ENCODE measurements at places on chromosomes 6 and 20.

- DNase-seq: no peak
These were observed 244.2 kb upstream of the POU3F2 start for GRCh38 chr6:98590136-98590681.

DNA sequence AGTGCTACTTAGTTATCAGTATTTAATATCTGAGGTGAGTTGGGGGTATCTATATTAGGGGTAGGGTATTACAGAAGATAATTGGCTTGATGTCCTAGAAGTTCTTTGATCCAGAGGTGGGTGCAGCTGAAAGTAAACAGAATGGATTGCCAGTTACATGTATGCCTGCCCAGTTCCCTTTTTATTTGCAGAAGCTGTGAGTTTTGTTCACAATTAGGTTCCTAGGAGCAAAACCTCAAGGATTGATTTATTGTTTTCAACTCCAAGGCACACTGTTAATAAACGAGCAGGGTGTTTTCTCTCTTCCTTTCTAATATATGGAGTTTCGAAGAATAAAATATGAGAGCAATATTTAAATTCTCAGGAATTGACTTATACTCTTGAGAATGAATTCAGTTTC lies 129.0 kb downstream of the SULF2 start:
- no peak for DNase-seq

DNA sequence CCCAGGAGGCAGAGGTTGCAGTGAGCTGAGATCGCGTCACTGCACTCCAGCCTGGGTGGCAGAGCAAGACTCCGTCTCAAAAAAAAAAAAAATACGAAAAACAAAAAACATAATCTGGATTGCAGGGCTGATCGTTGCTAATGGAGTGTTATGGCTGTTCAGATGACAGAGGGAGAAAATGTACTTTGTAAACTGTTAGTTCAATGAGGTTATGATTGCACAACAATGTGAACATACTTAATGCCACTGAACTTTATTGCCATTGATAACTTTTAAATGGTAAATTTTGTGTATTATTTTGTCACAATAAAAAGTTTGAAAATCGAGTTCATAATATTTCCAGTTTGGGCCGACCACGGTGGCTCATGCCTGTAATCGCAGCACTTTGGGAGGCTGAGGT lies 10.5 kb downstream of the C20orf173 start:
- DNase-seq: no peak

GRCh38 chr6:168681748-168682147 lies 240.8 kb downstream of the SMOC2 start:
- no peak for DNase-seq

- DNase-seq: no peak
These were observed 15.6 kb downstream of the TGM6 start for GRCh38 chr20:2396241-2396814.

DNA sequence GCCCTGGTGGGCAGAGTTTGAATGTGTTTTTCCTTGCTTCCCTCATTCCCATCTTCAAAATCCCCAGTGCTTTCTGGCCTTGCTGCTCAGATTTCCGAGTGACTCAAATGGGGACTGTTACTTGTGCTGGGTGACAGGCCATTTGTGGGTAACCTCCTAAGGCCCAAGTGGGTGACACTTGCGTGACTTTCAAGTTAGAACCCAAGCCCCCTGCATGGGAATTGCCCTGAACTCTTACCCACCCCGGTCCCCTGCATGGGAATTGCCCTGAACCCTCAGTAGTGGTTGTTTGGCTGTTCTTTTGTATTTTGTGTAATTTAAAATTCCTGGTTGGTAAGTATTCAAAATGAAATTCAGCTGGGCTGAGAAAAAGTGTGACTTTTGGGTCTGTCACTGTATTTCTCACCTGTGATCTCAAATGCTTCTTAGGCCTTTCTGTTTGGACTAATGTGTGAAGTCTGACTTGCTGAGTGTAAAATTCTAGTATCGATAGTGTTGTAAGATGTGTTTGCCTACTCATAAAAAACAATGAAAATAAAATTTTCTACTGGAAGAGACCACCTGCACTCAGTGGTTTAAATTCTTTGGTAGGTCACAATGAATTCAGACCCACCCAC lies 12.4 kb upstream of the RBM38 start:
- DNase-seq: no peak

DNA sequence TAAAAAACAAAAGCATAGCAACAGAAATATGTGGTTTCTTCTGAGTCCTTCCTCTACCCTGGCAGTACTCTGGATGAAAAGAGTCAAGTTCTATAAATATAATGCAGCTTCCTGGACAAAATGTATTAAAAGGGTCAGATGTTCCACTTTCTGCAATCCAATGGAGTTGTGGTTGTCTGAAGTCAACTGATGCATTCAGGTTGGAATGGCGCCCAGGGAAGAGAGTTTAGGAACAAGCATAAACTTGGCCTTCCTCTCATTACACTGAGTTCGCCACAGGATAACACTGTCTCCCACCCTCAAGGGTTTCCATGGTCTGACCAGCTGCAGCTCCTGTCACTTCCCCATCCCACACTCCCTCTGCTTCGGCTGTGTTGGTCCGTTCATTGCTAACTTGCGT lies 66.4 kb downstream of the PLEKHG1 start:
- no peak for DNase-seq

DNA sequence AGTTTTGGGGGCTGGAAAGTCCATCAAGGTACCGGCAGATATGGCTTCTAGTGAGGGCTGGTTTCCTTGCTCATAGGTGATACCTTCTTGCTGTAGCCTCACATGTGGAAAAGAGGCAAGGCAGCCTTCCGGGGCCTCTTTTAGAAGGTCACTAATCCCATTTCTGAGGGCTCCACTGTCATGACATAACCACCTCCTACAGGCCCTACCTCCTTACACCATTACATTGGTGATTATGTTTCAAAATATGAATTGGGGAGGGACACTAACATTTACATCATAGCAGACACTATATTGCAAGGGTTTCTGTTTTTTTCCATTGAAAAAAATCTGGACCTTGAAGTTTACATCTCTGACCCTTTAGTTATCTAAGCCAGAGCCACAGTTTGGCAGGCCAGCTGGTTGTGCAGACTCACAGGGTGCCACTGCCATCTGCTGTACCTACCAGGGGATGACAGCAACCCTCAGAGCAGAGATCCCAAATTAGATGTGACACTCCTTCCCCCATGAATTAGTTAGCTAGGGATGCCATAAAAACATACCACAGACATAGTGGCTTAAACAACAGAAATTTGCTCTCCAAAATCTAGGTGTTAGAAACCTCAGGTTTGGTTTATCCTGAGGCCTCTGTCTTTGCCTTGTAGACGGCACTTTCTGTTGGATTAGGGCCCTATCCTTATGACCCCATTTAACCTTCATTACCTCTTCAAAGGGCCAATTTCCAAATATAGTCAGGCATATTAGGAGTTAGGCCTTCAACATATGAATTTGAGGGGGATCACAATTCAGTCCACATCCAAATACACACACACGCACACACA lies 166.4 kb upstream of the RNF217 start:
- no peak for DNase-seq

GRCh38 chr6:35084511-35085203 lies 56.5 kb downstream of the TCP11 start:
- DNase-seq: no peak

DNA sequence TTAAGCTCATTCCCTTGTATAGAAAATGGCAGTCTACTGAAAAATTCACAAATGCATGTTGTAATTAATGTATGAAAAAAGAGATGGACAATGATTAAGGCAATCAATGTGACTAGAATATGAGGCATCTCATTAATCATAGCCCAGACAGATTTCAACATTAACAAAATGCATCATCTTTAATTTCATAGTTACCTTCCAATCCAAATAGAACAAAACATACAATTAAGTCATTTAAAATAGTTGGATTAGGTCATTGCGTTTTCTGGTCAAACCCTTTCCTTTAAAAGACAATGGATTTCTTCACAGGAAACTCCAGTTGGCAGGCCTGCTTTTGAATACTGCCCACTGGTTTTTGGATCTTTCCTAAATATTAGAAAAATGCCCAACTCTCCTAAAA lies 203.9 kb downstream of the HAO1 start:
- DNase-seq: peak; percentile 4

- DNase-seq: no peak
These were observed 637 bp downstream of the TRPC4AP start for GRCh38 chr20:35091816-35092523.

DNA sequence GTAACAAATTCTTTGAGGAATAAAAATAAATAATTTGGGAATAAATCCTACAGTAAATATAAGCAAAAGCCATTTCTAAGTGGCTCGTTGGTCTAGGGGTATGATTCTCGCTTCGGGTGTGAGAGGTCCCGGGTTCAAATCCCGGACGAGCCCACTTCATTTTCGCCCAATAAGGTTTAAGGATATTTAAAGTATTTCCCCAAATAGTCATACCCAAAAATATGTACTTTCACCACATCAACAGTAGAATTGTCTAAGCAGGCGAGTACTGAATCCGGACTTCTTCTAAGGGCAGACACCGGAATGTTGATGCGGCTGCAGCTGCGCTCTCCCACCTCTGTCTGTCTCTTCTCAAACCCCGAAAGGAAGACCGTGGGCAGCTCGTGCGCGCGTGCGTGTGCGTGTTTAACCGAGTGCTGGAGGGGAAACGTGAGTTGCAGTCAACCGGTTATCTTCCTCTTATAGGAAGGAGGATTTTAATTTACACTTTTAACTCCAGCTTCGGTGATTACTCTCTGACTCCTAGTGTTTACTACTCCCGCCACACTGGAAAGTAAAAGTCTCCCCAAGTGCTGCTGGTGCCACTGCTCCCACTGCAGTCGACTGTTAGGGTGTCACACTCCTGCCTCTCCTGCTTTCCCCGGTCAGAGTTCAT lies 155.7 kb upstream of the PRSS16 start:
- DNase-seq: no peak

- DNase-seq: no peak
These were observed 2.4 kb upstream of the GPX5 start for GRCh38 chr6:28523241-28523622.

GRCh38 chr6:14009431-14009830 lies 84.7 kb downstream of the RNF182 start:
- DNase-seq: no peak

DNA sequence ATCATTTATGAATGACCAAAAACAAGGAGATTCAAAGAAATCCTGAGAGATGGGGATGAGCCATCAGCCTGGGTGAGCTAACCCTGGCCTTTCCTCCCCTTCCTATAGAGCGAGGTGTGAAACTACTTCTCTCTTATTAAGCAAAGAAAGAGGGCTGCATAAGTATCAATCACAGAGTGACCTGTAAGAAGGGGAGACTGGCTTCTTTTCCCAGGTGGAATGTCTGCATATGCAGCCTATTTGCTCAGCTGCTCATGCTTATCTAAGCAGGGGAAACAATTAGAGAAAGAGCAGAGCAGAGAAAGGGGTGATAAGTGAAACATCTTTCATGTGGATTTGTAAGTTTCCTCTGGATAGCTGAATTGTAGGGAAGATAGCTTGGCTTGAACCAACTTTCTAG lies 160.0 kb downstream of the PKHD1 start:
- no peak for DNase-seq

DNA sequence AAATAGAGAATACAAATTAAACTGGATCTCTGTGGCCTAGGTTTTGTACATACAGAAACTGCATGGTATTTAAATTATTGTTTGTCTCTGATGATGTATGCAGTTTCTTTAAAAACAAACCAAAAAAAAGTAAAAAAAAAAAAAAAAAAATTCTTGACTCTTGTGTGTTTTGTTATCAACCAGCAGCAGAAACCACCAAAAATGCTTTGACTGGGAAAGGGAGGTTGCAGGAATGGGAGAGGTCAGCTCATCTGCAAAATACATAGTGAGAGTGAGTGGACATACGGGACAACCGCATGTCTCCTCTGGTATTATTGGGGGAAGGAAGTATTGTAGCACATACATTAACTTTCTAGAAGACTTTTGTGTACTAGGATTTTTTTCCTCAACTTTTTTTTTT lies 38.0 kb downstream of the TBC1D7 start:
- no peak for DNase-seq

GRCh38 chr20:39504710-39505094 lies 542.6 kb downstream of the DHX35 start:
- DNase-seq: no peak

DNA sequence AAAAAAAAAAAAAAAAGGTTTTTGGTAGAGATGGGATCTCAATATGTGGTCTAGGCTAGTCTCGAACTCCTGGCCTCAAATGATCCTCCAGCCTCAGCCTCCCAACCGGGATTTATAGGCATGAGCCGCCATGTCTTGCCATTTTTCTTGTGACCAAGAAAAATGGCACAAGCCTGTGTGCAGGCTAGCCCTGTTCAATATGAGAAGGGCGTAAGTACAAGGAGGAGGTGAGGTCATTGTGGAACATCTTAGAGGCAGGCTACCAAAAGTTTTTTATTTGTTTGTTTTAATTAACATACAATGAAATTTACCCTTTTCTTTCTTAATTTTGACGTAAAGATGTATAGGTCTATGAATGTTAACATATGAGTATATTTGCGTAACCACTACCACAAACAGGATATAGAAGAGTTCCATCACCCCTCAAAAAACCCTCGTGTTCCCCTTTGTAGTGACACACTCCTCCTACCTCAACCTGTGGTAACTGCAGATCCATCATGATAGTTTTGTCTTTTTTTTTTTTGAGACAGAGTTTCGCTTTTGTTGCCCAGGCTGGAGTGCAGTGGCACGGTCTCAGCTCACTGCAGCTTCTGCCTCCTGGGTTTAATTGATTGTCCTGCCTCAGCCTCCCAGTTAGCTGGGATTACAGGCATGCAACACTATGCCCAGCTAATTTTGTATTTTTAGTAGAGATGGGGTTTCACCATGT lies 28.3 kb upstream of the KIF3B start:
- DNase-seq: no peak

GRCh38 chr20:48776306-48776705 lies 51.5 kb downstream of the PREX1 start:
- DNase-seq: no peak

GRCh38 chr6:144377586-144378210 lies 92.6 kb downstream of the UTRN start:
- no peak for DNase-seq

GRCh38 chr6:145948328-145948727 lies 15.8 kb downstream of the SHPRH start:
- no peak for DNase-seq

DNA sequence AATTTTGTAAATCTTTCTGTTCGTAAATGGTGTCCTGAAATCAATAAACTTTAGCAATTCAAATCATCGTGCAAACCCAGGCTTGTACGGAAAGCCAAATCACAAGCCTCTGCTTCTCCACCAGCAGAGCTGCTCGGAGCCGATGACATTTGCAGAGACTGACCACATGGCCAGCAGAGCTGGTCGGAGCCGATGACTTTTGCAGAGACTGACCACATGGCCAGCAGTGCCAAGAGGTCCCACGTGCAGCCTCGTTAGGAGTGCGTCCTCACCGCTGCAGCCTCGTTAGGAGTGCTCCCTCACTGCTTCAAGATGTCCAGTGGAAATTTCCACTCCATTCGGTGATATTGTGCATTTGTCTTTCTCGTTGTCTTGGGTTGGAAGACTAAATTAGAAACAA lies 28.5 kb downstream of the SMOC2 start:
- no peak for DNase-seq

Measured in NCI-H2081 treated with DMSO at 0.1 percent for 48 hours (cell line).